NCI-H446 (cell line): ENCODE measurements at places on chromosomes 3 and 15.
A peak's percentile ranks its signal among the peaks of the same experiment; 100 is the strongest.

DNA sequence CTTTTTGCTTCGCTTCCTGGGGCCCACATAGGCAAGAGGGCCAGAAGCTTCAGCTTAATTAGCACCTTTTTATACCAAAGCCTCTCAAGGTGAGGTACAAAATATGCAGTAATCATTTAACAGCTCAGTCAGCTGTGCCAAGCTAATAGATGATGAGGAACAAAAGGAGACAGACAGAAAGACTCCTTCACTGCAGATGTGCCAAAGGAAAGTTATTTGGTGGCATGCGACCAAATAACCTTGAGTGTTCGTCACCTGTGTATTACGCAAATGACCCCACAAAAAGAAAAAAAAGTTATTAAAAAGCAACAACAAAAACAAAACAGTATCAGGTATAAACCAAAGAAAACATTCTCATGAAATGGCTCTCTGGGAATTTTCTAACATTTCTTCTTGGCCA lies 325.8 kb upstream of the IGF1R start:
- no peak for DNase-seq

DNA sequence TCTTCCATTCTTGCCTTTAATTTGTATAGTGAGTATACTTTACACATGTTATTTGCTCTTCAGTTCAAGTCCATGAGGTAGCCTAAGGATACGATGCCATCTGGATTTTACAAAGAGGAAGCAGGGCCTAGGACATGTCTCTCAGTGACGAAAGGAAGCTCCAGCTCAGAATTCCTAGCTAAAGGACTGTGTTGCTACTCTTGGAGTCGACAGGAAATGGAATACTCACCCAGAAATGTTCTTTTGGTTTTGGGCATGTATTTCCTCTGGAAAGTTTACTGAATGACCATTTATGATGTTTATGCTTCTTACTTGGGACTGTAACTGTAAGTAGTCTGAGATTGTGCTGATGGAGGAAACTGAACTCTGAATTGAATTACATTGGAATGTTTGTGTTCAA lies 12.5 kb downstream of the OXNAD1 start:
- no peak for DNase-seq

- DNase-seq, result peak; percentile 13
Measured at GRCh38 chr15:51801391-51801835, 28.0 kb upstream of the TMOD3 start.

DNA sequence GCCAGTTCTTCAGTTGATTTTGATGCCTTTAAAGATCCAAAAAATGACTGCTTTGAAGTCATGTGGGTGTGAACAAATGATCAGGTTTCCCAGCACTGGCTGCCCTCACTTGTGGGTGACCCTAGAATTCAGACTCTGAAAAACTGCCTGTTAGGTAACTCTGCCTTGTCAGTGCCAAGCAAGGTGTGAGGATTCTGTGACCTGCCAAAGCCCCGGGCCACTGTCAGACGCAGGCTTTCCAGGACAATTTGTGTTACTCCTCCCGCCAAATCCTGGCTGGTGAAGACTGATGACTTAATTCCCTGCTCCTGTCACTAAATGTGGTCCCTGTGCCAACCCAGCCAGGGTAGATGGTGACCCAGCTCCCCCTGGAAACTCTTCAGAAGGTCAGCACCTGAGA lies 99.2 kb upstream of the PSMD6 start:
- DNase-seq, result no peak

DNA sequence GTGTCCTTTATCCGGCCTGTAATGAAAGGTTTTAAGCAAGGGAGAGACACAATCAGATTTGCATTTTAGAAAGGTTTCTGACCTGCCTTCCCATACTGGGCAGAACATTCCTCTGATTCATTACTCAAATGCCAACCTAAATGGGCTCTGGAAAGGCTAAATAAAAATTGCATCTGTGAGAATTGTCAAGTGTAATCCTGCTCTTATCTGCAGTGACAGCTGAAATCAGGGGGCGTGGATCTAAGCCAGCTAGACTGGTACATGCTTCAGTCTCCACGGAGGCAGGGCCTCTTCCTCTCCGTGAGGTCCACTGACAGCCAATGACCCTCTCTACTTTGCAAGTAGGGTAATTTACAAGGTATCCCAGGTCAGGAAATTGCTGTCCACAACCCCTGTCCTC lies 32.5 kb upstream of the MINAR1 start:
- DNase-seq, result no peak

- peak; percentile 18 for DNase-seq
Measured at GRCh38 chr3:141410408-141410807, 42.1 kb downstream of the ZBTB38 start.

DNA sequence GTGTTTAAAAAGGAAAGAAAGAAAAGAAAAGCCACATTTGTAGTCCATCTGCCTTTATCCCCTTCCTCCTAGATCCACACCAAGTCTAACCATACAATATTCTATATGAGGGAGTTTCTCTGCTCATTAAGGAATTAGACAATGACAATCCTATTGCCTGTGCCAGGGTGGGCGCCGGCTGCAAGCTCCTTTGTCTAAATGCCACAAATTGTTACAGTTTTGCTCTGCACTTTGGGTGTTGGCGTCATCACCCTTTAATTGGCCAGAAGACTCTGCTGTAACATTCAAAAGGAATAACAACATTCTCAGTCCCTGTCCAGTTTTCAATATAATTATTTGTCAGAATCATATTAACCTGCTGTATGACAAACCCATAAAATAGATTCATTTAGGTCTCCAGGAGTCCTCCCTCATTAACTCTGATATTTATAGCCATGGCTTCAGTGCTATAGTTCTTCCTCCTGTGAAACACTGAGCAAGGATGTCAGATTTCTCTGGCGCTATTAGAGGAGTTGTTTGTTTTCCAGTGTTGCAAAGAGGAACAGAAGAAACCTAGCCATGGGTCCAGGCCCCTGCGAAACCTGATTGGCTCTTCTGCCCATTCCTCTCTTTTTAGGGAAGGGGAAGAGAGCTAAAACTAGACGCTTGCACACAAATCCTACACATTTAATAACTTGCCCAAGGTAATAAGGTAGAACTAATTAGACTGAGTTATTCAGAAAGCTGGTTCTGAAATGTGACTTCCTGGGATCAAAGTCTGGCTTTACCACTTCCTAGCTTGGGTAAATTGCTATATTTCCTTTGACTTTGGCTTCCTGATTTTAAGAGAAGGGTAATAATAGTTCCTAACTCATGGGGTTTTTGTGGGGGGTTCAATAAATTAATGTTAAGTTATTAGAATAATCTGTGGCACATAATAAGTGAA lies 112.4 kb downstream of the CD47 start:
- no peak for DNase-seq

DNA sequence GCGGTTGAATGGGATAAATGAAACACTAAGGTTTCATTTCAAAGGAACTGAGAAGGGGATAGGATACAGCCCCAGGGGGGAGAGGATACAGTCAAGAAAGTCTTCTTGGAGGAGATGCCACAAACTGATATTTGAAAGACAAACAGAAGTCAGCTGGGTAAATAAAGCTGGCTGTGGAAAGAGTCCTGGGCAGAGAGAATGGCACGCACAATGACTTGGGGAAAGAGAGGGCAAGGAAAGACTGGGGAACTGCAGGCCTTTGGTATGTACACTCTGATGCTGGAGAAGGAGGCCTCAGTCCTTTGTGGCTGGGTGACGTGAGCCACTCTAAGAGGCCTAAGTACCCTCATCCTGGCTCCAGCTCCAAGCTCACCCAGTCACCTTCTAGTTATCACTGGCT lies 45.2 kb upstream of the LMCD1 start:
- DNase-seq, result no peak

DNA sequence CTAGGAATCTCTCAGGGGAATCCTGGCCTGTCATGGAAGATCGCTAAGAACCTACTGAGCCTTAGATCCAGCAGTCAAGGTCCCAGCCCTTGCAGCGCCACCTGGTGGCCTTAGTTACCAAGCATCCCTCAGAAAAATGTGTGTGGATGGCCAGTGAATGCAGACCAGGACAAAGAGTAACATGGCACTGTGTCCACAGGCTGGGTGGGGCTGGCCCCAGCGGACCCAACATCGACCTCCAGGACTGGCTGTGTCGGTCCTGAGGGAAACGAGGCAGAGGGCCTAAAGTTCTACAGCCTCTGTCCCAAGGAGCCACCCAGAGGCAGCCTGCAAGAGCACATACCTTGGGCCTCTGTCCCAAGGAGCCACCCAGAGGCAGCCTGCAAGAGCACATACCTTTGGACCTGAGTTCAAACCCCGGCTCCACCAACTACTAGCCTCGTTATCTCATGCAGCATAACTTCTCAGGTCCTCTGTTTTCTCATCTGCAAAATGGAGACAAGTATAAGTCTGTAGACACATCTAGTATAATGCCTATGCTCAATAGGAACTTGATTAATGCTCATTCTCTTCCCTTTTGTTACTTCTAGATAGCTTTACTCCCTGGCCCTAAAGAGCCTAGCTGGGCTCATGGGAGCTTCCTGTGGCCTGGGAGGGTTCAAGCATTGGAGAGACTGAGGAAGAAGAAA lies 57.5 kb upstream of the HERC1 start:
- peak; percentile 79 for DNase-seq

DNA sequence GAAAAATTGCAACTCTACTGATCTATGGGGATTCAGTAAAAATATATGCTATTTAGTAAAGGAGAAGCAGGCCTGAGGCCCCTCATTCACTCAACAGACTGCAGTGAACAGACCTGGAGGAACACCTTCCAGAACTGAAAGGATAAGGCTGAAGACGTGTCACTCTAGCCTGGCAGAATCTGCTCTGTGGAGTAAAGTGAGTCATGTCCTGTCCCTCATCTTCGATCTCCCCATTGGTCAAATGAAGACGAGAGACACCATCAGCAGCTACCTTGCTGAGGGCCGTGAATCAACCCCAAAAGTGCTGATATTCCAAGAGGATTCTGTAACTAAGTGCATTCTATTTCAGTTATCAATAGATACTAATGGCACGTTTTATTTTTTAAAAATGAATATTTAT lies 359.7 kb downstream of the FGF12 start:
- no peak for DNase-seq

GRCh38 chr3:155325263-155325835 lies 31.9 kb upstream of the STRIT1 start:
- DNase-seq, result no peak

DNA sequence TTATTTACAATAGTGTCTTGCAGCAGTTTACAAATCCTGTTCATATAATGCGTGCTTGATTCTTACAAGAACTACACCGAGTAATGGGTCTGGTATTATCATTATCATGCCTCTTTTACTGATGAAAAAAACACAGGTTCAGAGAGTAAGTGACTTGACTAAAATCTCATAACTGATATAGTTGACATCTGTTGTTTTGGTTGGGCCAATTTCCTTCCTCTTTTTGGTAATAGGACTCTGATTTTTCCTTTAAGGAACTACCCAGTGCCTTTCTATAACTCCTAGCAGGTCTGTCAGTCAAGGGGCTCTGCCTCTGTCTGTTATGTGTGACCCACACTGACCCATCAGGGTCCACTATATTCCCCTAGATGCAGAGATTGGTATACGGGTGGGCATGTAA lies 14.6 kb upstream of the BLOC1S6 start:
- DNase-seq, result no peak

GRCh38 chr15:31485911-31486461 lies 159.4 kb downstream of the KLF13 start:
- DNase-seq, result no peak

GRCh38 chr3:149319750-149320149 lies 13.7 kb downstream of the TM4SF18 start:
- no peak for DNase-seq

DNA sequence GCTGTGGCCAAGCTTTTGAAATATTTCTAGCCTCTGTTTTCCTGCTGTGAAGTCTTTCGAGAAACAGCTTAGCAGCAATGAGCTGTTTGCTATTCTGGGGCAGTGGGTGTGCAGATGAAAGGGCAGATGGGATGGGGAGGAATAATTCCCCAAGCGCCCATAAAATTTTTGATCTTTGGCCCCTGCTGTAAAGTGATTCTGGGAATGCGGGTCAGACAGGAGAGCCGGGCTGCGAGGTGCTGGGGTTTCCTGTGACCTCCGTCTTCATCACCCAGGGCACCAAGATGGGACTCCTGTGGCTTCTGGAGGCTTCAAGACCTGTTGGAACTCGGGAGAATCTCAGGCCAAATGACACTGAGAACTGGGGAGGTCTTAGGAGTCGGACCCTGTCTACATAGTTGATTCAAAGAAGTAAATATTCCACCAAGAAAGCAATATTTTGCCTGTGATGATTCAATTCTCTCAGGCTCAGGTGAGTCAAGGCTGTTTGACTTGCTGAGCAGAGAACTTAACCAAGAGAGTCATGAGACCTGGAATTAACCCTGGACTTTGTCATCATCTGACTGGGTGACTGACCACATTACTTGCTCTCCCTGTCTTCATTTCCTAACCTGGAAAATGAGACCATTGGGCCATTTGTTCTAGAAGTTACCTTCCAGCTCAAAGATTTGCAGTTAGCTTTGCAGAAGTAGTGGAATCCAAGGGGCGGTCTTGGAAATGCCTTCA lies 86.4 kb downstream of the POLR2M start:
- DNase-seq, result no peak

GRCh38 chr3:18153571-18154173 lies 271.5 kb downstream of the SATB1 start:
- no peak for DNase-seq

DNA sequence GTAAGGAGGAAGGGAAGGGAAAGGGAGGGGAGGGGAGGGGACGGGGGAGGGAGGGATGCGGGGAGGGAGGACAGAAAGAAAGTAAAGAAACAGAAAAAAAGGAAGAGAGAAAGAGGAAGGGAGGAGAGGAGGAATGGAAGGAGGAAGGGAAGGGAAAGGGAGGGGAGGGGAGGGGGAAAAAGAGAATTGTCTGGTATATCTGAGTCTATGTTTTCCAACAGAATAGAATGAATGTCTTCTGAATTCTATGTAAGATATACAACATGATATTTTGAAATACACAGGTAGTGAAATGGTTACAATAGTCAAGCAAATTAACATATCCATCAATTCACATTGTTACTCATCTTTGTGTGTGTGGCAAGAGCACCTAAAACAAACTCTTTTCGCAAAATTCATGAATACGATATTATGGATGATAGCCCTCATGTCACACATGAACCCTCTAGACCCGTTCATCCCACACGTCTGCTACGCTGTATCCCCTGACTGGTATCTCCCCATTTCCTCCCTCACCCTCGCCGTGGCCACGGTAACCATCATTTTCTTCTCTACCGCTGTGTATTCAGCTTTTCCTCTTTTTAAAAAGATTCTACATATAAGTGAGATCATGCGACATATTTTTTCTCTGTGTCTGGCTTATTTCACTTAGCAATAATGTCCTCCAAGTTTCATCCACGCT lies 168.9 kb downstream of the XXYLT1 start:
- no peak for DNase-seq

GRCh38 chr15:75702436-75702835 lies 10.2 kb downstream of the CSPG4 start:
- DNase-seq, result no peak

DNA sequence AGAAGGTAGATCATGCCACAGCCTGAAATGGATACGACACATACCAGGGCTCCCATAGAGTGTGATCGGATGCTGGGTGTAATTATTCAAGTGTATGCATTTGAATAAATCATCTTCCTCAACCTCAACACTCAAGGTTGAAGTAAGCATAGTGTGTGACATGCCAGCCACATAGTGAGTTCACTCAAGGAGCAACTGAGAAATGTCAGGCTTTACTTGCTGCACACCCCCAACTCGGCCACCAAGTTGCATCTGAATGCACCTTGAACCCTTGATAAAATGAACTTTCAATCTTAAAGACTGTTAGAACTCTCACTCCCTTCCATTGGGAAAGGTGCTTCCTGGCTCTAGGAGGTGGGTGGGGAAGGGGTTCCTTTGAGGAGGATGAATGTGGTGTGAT lies 121.3 kb downstream of the GHSR start:
- no peak for DNase-seq
